NCI-H1048 (cell line): ENCODE measurements at places on chromosomes 13 and 19.

DNA sequence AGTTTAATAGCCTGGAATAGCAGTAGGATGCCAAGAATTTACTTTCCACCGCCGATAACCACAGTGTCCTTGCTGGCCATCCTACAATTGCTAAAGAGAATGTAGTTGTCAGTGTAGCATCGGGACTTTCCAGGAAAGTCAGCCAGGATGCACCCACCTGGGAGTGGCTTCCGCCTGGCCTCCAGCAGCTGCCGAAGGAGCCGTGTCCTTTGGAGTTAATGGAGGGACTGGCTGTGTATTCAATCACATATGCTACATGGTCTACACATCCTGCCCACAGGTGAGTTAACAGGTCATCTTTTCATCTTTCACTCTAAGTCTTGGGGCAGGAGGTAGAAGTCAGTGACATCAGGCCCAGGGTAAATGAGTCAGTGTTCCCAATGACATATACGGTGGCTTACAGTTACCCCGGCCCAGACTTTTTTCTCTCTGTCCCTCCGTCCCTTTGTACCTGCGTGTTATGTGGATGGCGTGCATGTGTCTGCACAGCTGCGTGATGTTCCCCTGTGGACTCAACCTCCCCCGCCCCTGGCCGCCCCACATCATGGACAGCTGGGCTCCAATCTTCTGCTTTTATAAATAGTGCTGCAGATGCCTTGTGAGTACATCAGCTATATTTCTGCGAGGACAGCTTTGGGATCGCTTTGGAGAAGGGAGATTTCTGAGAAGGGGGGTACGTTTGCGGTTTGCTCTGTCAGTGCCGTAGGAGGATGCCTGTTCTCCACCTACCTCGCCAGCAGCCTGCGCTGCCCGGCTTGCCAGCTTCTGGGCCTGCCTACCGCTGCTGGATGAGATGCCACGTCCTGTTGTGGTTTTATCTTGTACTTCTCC is 63.1 kb downstream of the ATP11A start:
- no peak for DNase-seq

DNA sequence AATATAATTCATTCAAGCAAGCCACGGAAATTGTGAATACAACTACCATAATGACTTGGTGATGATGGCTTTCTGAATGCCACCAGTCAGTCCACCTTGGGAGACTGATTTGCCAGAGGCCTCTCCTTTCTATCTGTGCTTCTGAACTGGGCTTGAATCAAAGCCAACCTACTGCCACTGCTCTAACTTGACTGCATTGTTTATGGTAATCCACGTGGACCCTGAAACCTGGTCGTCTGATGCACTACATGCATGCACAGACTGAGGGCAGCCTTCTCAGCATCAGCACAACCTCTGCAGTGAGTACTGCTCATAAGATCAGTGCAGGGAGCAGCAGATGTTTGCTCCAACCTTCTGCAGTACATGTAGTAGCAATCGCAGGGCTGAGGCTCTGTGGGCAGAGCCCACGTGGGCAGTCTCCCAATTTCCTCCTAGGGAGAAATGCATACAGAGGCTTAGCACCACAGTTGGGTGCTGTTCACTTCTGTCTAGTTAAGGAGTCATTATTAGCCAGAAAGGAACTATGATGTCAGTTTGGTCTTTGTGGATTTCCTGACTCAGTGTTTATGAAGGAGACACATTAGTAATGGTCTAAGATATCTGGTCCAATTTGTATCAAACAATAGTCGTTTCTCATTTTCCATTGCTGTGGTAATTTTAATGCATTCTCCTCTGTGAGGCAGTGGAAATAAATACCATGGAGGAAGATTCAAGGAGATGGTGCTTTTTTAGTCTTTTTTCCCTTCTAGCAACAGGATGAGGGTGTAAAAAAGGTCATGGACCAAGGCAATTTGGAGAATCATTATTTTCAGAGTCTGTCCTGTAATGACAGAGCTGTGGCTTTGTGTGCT is 82.5 kb downstream of the AKAP11 start:
- no peak for DNase-seq

- DNase-seq = no peak
Observed at GRCh38 chr19:2345076-2345475, 15.0 kb upstream of the TMPRSS9 start.

- no peak for DNase-seq
Observed at GRCh38 chr13:60326273-60326672, 70.7 kb upstream of the TDRD3 start.

GRCh38 chr19:16112778-16113177 is 1.1 kb downstream of the RAB8A start:
- no peak for DNase-seq

- DNase-seq = no peak
Observed at GRCh38 chr19:41947091-41947490, 12.0 kb downstream of the RABAC1 start.

GRCh38 chr19:33811246-33811645 is 14.6 kb downstream of the KCTD15 start:
- no peak for DNase-seq

- DNase-seq = no peak
Observed at GRCh38 chr13:105497597-105497996, 1037.9 kb downstream of the EFNB2 start.

- no peak for DNase-seq
Observed at GRCh38 chr13:76953968-76954367, 5.7 kb downstream of the ACOD1 start.
